ENCODE measurements at places on chromosomes 13 and 19.

GRCh38 chr13:65841156-65841555, 1389.0 kb downstream of the PCDH9 start:
- no peak for DNase-seq

- no peak for DNase-seq
These were observed 8.1 kb upstream of the CARM1 start for GRCh38 chr19:10863107-10863717.

- no peak for DNase-seq
These were observed 4.3 kb downstream of the HNRNPL start for GRCh38 chr19:38845374-38846024.

DNA sequence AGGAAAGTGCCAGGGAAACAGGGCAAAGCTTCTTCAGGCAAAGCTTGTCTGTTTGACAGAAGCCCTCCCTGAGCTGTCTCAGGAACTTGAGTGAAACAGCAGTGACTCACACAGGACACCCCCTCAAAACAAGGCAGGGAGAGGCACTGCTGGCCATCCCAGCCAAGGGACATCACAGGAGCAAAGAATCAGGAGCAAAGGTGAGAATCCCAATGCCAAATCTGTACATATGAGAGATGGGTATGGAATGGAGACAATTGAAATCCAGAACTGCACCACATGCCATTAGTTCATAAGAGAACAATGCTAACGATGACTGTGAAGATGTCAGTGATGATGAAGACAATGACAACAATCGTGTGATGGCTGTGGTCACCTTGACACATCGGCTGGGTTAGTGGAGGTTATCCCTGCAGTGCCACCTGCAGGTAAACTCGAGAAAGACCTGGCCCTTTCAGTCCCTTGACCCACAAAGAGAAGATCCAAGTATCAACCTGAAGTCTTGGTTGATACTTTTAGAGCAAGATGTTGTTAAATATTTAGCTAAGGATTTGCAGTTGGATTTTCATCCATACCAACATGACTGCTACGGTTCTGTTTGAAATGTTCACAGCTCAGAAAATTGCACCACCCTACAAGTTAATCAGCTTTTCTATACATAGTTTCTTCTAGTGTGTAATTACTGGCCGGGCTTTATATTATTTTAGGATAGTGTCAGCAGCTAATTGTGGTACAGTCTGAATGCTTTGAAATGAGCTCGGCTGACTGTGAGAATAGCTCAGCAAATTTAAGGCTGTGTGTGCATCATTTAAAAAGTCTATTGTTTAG, 42.0 kb upstream of the IPO5 start:
- DNase-seq: no peak

- no peak for DNase-seq
These were observed 59.9 kb upstream of the SLAIN1 start for GRCh38 chr13:77637588-77637987.

- DNase-seq: no peak
These were observed 12.1 kb upstream of the MYCBP2 start for GRCh38 chr13:77338961-77339401.

- DNase-seq: no peak
These were observed 258.6 kb upstream of the DACH1 start for GRCh38 chr13:72125561-72125960.

DNA sequence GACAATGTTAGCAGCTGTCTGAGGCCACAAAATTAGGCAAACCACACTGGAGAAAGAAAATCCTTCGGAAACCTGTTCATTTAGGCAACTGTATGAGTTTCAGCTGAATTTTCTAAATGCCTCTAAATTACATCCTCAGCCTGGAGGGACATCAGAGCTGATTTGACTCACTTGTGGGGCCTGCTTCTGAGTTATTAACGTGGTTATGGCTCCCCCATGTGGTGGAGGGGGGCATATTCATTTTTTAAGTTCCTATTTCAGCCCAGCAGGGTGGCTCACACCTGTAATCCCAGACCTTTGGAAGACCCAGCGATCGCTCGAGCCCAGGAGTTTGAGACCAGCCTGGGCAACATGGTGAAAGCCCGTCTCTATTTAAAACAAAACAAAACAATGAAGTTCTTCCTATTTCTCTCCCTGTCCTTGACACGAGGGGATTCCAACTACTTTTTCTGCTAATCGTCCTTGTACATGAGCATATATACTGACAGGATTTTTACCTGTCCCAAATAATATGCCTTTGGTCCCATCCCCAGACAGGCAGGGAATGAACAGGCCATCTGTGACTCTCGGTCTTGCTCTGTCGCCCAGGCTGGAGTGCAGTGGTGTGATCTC, 31.5 kb upstream of the HIF3A start:
- no peak for DNase-seq

GRCh38 chr19:35419805-35420204, 28.3 kb upstream of the FFAR2 start:
- DNase-seq: no peak

GRCh38 chr13:90717451-90717936, 630.0 kb upstream of the MIR17HG start:
- no peak for DNase-seq

DNA sequence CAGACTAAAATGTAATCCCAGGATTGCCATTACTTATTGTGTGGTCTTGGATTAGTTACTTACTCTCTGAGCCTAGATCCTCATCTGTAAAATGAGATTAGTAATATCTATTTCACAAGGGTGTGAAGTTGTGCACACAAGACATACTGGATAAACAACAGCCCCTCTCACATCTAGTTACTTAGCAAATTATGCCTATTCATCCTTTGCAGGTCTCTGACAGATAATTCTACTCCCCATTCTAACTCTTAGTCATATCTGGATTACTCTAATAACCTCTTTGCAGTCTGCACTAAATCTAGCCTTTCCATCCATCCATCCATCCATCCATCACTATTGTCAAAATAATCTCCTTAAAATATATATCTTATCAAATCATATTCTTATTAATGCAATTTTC, 12.4 kb downstream of the MTRF1 start:
- no peak for DNase-seq

GRCh38 chr19:30263830-30264381, 108.3 kb upstream of the ZNF536 start:
- DNase-seq: no peak

- DNase-seq: no peak
These were observed 10.6 kb downstream of the PIAS4 start for GRCh38 chr19:4018140-4018613.

DNA sequence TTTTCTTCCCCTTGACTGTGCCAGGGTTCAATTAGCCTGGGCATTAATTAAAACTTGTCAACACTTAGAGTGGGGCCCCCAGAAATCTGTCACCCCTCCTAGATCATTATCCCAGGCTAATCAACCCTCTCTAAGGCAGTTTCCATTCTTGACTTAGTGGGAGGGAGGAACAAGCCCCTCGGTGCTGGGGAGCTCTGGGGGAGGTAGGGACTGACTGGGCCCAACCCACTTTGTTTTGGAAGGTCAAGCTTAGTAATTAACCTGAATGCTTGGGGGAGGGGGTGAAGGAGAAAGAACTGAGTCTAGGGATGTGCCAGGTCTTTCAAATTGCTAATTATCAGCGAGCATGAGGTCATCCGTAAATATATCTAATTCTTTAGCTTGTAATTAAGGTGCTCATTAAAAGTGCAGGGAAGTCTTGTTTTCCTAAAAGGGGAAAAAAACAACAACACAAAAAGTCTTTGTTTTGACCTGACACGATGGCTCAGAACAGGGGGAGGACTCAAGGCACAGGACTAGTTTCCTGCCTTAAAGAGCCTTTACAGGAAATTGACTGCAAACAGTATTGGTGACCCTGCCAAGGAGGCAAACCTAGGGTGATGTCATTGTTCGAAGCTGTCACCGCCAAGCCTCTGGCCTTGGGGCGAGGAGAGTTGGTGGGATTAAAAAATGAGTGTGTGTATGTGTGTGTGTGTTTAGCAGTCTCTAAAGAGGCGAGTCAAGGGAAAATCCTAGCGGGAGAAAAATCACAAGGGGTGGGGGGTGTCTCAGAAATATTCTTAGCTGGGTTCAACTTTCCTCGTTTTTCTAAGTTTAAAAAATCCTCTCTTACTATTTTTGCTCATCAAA, 19.4 kb downstream of the ACTN4 start:
- DNase-seq: no peak

DNA sequence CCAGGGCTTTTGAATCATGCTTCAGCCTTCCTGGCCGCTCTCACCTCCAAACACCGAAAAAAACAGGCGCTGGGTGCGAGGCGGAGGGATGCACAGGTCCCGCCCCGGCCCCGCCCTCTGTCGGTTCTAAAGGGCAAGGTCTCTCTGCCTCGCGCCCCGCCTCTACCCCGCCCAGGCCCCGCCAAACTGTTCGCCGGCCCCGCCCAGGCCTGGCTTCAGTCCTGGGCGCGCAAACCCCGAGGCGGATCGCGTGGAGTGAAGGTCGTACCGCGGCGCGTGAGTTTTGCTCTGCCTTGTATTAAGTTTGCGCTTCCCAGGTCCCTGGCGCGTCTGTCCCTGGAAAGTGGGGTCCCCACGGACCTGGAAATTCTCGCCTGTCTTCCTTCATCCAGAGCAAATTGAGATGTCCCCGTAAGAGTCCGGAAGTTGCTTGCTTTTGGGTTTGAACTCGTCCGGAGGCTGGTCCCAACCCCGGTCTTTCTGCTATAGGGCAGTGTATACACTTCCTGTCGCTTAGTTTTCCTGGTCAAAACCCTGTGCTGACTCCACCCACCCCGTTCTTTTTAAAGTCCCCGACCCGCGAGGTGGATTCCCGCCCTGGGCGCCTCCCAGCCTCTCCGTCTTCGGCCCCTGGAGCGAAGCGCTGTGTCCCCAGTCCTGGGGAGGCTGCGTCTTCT, 8.4 kb downstream of the ZNF808 start:
- DNase-seq: no peak

DNA sequence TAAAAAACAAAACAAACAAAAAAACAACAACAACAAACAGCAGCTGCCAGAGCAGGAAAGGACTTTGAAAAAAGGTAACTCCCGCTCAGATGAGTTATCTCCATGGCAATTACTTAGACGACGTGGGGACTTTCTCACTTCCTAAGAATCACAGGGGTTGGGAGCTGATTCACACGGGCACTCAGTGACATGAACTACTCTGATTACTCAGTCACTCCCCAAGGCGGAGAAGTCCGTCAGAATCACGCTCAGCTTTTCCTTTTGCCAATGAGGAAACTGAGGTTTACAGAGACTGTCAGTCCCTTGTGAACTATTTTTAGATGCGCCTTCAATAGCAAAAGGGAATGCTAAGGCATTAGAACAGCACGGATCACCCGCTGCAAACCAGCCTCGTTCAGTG, 32.3 kb upstream of the MATK start:
- no peak for DNase-seq

GRCh38 chr13:104779311-104779993, 1713.2 kb upstream of the SLC10A2 start:
- no peak for DNase-seq

GRCh38 chr19:47372603-47373002, 23.5 kb downstream of the DHX34 start:
- DNase-seq: no peak

- no peak for DNase-seq
These were observed 34.9 kb upstream of the MLNR start for GRCh38 chr13:49185264-49185663.

GRCh38 chr19:44948763-44949374, 3.0 kb downstream of the APOC2 start:
- DNase-seq: no peak

DNA sequence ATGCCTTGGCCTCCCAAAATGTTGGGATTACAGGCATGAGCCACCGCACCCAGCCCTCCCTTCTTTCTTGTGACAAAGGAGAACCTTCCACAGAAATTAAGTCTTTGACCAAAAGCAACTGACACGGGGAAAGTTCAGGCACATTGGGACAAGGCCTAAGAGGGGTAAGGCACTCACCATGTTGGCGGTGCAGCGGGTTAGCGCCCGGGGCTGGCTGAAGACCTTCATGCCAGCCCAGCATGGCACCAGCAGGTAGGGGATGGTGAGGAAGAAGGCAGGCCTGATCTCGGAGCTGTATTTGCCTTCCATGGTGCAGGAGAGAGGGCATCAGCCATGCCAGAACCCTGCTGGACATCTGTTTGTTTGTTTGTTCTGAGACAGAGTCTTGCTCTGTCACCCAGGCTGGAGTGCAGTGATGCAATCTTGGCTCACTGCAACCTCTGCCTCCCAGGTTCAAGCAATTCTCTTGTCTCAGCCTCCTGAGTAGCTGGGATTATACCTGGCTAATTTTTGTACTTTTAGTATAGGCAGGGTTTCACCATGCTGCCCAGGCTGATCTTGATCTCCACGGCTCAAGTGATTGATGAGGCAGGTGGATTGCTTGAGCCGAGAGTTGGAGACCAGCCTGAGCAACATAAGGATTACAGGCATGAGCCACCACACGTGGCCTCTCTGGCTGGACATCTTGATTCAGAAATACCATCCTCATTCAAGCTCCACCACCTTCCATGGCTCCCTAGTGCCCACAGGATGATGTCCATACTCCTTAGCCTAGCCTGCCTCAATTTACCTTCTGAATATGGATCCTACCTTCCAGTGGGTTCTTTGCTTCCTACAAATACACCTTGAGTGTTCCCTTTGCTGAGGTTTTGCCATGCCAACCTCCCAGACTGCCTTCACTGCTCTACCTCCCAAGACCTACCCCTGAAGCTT, 4.4 kb downstream of the TM6SF2 start:
- DNase-seq: no peak

DNA sequence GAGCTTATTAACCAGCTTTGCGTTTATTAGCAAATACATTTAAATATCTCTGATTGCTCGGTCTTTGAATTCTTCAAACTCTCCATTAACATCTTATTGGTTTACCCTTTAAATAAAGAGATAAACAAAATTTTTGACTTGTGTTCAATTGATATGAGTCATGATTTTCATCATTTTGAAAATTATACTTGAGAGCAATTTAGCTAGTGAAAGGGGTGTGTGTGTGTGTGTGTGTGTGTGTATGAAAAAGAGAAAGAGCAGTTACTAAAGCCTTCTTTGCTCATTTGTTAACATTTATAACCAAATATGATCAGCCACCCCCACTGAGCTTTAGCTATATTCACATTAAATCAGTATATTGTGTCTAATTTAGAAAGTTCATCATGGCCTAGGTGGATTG, 48.3 kb upstream of the FAM216B start:
- DNase-seq: no peak

DNA sequence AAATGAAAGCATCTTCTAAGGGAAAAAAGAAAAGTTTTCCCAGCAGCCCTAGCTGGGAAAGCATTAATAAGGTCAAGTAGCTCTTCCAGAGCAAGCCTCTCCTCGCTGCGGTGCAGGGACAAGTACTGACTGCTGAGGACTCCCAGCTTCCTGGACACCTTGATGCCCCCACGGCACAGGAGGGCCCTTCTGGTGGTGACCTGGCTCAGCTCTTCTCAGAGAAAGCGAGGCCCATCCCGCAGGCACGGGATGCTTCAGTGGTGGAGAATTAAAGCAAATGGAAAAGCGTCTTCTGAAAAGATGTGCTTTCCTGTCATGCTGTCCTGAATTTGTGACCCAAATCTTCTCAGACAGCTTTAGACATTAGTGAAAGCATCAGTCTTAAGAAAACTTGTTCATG, 38.8 kb upstream of the LATS2 start:
- DNase-seq: no peak

DNA sequence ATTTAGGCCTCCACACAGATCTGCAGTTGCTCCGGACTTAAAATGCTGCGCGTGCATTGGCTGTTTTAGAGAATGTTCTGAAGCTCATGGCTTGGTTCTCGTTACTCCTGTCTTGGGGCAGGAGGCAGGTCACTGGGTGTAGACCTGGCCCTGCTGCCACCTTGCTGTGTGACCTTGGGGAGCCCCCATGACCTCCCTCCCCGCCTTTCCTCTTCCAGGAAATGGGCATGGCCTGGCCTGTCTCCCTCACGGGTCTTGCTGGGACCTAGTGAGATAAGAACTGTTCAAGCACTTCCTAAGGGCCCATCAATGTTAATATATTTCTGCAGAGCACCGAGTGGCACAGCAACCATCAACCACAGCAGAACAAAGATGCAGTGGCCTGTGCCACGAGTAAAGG, 49.4 kb downstream of the KLF2 start:
- no peak for DNase-seq

- DNase-seq: no peak
These were observed 4.7 kb upstream of the CNFN start for GRCh38 chr19:42394751-42395150.
